ENCODE measurements at places on chromosomes 7 and 10. TPM values are rescaled to one million over a fixed set of nuclear protein-coding genes. Genes with fewer than 3 reads are reported as not detected.

The CCL24 gene
- 1.8 TPM for total RNA-seq

The PCBD1 gene
- 54.5 TPM for total RNA-seq

The ZRANB1 gene
- total RNA-seq, result 8.4 TPM

The FEZF1 gene
- not detected for total RNA-seq

The NDUFB2 gene
- total RNA-seq, result 224 TPM
